CD4-positive, alpha-beta T cell (primary cell): ENCODE measurements at places on chromosomes 4 and X.

- no peak for DNase-seq
These were observed 5.0 kb downstream of the RPL36A start for GRCh38 chrX:101395789-101396188.

DNA sequence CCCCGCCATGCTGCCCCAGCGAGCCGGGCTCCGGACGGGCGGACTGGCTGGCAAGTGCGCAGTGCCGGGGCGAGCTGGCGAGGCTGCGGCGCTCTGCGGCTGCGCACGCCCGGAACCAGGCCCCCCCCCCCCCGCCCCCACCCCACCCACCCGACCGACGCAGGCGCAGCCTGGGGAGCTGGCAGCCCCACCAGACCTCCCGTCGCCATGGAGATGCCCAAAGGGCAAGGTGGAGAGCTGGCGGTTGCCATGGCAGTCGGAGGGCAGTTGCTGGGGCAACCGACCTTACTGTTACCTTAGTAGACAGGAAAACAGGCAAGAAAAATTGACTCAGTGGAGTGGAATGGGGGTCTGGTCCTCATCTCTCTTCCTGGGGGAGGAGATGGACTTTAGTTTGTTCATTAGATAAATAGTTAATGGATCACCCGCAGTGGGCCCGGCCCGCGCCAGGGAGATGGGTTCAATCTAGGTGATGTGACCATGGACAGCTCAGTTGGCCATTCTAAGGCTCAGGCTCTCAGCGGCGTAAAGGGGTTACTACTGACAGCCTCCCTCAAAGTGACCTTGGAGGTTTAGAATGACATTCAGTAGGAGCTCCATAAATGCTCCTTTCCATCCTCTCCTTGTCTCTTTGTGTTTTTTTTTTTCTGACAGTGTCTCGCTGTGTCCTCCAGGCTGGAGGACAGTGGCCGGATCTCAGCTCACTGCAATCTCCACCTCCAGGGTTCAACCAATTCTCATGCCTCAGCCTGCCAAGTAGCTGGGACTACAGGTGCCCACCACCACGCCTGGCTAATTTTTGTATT is at the start of gene PCSK1N:
Gene PCSK1N (minus strand): TSS at position 87 of the 806 bp plus-strand sequence. CDS start 78 bp downstream, at position 9.
- DNase-seq: no peak

DNA sequence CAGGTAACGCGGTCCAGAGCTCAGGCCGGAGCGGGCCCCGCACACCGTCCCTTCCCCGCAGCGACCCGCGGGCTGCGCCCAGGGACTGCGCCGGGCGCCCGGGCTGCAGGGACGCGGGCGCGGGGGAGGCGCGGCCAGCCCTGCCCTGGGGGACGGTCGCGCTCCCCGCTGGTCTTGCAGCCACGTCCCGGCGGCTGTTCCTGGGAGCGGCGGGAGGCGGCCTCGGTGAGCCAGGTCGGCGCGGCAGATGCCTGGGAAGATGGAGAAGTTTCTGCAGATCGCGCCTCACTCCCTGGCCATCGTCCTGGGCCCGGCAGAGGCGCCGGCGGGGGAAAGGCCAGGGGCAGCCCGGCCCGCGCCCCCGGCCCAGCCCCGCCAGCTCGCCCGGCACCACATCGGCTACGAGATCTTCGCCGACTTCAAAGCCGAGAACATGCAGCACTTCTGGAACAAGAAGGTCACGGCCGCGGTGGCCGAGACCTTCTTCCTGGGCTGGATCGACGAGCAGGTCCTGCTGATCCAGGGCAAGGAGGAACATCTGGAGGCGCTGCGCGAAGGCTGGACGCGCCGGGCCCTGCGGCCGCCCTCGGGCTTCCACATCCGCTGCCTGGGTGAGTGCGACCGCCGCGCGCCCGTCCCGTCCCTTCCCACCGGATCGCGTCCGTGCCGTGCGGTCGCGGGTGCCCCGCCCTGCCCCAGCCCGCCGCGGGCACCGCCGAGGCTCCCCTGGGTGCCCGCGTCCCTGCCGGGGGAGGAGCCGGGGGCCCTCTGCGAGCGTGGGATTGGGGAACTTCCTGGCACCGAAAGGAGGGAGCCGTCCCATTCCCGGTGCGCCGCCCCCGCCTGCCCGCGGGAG is 107.4 kb upstream of the STOX2 start:
- no peak for DNase-seq

GRCh38 chr4:54695337-54695736 is 37.6 kb downstream of the KIT start:
- DNase-seq: no peak

- DNase-seq: no peak
These were observed 161.0 kb upstream of the EOLA2 start for GRCh38 chrX:150099316-150099715.

GRCh38 chr4:129043523-129043922 is 49.8 kb downstream of the SCLT1 start:
- DNase-seq: no peak

DNA sequence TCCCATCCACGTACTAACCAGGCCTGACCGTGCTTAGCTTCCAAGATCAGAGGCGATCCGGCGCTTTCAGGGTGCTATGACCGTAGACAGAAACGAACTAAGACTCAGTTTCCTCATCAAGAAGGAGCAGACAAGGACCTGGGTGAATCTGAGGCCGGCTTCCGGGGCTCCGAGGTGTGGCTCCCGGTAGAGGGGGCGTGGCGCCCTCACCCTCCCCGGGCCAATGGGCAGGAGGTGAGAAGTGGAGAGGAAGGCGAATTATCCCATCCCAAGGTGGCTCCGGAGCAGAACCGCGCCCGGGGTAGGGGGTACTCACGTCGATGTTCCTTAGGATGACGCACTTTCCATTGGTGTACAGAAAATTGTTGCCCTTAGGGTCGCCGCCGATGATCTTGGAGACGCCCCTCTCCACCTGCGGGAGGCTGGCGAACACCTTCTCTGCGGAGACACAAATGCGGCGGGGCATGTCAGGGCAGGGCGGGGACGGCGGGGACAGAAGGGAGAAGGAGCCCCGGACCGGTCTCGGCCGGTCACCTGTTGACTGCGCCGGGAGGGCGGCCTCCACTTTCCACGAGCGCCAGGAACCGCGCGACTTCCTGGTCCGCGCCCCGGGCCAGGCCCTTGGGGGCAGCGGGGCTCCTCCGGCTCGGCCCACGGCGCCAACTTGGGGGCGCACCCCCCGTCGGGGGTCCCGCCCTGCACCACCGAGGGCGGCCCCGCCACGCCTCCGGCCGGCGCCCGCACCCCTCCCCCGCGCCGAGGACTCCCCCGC is 616 bp downstream of the WDR1 start:
- peak; percentile 84 for DNase-seq

- no peak for DNase-seq
These were observed 128.9 kb upstream of the LIMCH1 start for GRCh38 chr4:41408859-41409593.

DNA sequence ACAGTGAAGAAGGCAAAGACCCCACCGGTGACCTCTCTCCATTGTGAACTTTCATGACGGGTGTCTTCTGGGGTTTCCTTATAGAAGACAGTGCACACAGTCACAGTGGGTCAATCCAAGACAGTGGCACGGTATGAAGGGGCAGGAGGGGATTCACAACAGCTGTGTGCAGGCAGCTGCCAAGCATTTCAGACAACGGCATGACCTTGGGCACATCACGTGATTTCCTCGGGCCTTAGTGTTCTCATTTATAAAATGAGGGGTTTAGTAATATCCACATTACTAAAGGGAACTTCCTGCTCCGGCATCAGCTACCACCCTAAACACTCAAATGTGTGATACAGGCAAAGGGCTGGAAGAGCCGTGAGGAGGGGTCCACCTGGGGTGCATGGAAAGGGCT is 42.9 kb downstream of the RBM47 start:
- no peak for DNase-seq

- no peak for DNase-seq
These were observed 31.8 kb downstream of the ETNPPL start for GRCh38 chr4:108731006-108731405.

GRCh38 chr4:81826817-81827424 is 355.2 kb upstream of the RASGEF1B start:
- DNase-seq: no peak

DNA sequence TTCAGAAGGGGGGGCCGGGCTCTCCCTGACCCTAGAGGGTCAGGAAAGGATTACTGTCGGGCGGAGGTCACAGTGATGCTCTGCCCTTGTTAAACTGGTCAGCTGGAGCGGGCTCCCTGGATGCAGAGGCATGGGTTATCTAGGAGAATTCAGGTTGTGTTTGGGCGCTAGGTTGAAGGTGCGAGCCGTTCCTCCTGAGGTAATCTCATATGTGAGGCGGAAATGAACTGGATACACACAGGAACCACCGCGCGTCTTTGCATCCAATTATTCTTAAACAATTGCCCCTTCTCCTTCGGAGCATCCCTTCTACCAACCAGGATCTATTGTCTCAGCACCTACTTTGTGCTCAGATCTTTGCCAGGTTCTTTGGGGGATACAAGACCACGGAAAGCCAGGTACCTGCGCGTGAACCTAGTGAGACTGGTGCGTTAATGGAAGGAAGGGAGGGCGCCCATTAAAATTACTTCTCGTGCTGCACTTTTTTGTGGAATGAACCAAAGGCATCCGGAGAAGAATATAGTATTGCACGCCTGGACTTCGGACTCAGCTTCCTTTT is 28.4 kb downstream of the HAND2 start:
- DNase-seq: no peak

DNA sequence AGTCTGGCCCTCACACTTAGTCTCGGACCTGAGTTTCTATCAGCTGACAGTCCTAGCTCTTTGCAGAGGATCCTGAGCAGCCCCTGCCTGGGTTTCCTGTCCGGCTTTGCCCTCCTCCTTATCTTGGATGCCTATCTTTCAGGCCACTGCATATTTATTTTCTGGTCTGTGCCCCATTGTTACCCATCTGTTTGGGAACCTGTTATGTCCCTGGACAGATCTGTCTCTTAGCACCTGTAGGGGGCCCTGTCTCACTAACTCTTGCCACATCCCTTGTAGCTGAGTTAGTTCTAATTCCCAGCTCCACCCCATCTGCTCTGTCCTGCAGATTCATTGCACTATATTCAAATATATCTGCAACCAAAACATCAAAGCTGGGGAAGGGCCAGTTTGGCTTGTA is 514.9 kb upstream of the LCORL start:
- DNase-seq: no peak

DNA sequence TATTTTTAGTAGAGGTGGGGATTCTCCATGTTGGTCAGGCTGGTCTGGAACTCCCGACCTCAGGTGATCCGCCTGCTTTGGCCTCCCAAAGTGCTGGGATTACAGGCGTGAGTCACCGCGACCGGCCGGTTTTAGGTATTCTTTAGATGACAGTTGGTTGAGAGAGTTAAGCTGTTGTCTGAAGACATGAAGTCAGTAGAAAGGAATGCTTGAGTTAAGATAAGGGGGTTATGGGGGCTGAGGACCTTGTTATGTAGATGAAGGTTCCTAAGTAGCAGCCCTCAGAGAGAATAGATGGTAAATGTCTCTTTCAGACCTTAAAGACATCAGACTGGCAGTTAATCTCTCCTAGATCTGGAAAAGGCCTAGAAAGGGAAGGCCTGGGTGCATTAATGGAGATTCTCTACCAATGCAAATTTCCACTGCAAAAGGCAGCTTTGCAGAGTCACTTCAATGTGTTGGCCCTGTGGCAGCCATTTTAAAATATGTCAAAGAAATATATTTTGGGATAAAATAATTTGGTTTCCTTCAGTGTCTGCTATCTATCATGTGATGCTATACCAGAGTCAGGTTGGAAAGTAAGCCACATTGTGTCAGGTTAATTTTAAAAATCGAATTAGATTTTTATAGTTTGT is 6.4 kb upstream of the ZNF674 start:
- no peak for DNase-seq

DNA sequence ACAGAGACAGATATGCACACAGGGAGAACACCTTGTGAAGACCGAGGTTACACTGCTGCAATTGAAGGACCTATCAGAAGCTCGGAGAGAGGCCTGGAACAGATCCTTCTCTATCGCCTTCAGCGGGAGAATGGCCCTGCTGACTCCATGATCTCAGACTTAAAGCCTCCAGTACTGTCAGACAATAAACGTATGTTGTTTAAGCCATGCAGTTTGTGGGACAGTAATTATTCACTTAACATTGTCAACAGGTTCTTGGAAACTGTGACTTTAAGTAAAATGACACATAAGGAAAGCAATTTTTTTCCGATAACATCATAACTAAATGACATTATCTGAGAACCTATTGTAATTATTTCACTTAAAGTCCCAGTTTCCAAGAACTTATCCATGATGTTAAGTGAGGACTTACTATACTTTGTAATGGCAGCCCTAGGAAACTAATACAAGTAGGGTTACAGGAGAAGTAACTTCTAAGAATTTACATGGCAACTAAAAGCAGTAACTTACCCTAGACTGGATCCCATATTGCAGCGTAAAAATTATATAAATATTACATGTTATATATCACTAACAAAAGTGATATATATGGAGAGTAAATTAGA is 180.8 kb upstream of the MAB21L2 start:
- no peak for DNase-seq

DNA sequence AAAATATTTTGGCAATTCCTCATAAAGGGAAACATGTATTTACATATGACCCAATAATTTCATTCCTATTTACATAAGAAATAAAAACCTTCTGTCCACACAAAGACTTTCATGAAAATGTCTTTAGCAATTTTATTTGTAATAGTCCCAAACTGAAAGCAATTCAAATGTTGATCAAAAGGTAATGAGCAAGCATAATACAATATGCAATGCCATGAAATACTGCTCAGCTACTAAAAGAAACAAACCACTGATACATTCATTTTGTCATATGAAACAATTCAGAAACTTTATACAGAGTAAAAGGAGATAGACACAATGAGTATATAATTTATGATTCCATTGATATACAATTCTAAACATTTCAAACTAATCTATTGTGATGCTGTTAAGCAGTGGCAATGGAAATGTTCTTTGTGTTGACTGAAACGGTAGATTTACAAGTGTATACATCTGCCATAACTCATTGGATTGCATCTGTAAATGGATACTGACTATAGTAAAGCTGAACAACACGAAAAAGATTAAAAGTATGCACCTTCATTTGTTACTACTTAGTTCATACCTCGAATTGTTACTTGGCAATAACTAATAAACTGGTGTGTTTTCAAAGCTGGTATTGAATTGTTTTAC is 335.6 kb downstream of the GASK1B start:
- DNase-seq: no peak

DNA sequence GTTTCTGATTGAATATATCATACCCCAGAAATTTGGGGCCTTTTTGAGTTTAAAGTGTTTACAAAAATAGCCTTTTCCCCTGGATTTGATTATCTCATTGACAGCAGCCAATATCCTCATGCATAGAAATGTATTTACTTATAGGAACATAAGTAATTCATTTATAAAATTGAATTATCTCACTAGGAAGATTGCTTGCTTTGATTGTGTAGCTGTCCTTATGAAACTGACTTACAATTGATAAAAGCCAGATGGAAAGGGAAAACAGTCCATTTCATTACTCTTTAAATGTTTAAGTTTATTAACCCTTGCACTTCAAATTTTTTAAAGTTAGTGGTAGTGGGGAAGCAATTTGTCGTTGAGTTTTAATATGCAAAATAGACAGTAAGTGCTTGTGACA is 310.2 kb upstream of the TBX22 start:
- no peak for DNase-seq

GRCh38 chr4:42654631-42655268 is 2.2 kb downstream of the ATP8A1 start:
- DNase-seq: peak; percentile 20

DNA sequence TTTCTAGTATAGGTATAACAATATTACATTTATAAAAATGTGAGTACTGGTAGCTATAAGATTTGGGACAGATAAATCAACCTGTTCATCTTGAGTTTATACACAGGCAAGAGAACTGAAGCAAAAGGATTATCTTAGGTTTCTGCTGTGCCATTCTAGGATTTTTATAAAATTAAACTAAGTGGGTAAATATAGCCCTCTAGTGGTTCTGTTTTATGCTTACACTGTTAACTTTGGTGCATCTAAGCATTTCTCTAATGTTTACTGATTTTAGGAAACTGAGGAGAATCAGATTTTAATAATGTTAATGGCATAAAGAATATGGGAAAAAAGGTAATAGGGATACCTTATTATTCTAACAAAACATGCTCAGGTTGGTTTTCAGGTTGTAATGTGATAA is 1.1 kb upstream of the RRH start:
- no peak for DNase-seq
